ENCODE measurements at places on chromosomes 13 and 19.

- DNase-seq, result no peak
Observed at GRCh38 chr13:50226515-50227155, 211.4 kb downstream of the KCNRG start.

- no peak for DNase-seq
Observed at GRCh38 chr13:64417581-64417980, 2812.6 kb downstream of the PCDH9 start.

GRCh38 chr19:1256646-1257474, 8.5 kb downstream of the MIDN start:
- no peak for DNase-seq

- DNase-seq, result no peak
Observed at GRCh38 chr19:49861107-49861506, 6.3 kb downstream of the PNKP start.

DNA sequence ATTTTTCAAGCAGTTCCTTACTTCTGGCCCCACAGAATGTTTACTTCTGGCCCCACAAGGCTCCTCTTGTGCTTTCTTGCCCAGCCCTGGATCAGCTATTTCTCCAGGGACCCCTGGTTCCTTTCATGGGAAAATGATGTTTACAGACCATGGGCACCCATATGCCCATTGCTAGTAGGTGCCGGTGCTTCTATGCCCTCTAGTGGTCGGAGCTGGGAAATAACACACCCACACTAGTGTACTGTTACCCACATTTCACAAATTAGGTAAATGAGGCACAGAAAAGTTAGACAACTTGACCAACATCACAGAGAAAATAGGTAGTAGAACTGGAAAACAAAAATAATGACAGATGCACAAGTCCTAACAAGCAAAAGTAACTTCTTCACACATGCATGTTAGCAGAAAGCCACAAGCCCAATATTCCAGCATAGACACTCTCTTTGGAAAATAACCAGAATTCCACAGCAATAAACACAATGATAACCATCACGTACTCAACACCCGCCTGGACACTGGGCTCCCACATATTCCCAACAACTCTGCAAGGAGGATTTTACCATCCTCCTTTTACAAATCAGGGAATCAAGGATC, 1.3 kb upstream of the CEACAM6 start:
- peak; percentile 3 for DNase-seq

GRCh38 chr13:29849731-29850212, 645 bp downstream of the UBL3 start:
- no peak for DNase-seq
